Astrocyte (in vitro differentiated cells and primary cell): ENCODE measurements at places on chromosomes 11 and 22.
A peak's percentile ranks its signal among the peaks of the same experiment; 100 is the strongest.

GRCh38 chr22:42357221-42357620, 75.0 kb downstream of the NFAM1 start:
- DNase-seq: no peak

DNA sequence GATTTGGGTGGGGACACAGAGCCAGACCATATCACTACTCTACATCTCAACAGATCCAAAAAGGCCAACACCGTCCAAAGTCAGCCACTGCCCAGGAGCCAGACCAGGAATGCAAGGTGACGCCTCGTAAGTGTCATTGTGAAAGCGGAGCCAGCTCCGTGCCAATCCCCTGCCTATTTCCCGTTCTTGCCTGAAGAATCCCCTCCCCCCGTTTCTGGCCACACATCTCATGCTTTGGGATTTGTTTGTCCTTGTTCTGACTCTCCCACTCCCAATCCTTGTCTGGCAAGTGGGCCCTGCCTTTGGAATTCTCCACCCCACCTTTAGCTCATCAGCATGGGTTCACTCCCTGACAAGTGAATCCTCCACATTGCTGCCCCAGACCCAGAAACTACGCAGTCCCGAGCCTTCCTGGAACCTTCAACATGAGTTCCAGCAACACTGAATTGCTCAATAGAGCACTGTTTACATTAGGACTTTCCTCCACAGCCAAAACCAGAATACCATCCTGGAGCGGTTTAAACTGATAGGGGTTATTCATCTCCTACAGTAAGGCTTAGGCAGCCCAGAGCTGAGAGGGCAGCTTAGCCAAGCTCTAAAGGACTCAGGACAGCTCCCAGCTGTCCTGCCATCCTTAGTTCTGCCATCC, 6.0 kb upstream of the SLC35C1 start:
- no peak for DNase-seq

DNA sequence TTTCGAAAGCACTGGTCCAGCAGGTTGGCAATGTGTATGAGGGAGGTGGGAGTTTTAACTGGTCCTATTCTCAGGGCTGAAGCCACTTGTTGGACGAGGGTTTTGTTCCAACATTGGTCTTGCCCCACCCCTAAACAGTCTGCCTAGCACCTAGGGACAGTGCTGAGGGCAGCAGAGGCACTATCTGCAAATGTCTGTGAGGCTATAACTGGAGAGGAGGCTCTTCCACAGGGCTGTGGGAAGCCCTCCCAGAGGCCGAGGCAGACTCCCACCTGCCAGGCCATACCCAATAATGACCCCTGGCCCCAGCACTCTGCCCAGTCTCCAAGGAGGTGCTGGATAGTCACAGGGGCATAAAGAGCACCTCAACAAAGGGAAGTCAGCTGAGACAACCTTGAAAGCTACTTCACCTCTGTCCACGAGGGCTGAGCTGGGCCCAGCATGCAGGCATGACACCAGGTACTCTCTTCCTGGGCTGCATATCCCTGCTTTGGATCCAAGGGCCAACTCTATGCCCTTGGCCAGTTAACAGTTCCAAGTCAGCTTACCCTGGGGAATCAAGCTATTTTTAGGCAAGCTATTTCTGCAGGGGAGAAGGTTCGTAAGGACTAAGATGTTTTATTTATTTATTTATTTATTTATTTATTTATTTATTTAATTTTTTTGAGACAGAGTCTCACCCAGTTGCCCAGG, 40.2 kb upstream of the SLC25A1 start:
- DNase-seq: no peak

DNA sequence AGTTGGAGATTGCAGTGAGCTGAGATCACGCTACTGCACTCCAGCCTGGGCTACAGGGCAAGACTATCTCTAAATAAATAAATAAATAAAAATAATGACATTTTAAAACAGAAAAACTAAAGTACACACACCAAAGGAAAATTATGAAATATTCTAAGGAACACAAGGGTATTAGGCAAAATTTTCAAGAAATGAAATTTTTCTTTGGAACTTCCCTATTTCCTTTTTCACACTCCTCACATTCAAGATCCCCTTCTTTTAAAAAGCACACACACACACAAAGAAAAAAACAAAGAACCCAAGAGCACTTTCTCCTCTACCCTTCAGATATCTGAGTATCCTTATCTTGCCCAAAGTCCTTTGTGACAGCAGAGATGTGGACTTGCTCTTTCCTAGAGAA, 92.8 kb downstream of the CCDC73 start:
- DNase-seq: no peak

GRCh38 chr22:32660292-32660691, 141.2 kb upstream of the TIMP3 start:
- peak; percentile 49 for DNase-seq

DNA sequence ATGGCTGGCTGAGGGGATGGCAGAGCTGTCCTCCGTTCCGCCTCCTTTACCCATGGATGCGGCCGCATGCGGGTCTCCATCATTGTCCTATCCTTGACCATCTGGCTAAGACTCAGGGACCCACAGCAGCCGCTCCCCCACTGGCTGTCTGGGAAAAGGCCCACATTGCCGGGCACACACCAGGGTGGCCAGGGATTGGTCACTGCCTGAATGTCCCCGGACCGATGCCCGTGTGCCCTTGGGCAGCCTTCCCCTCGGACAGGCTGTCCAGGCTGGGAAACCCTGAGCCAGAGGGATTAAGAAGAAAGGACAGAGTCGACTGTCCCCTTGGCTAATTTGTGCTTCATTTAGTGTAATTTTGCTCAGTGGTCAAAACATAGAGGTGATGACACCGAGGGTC, 22.5 kb downstream of the H19 start:
- no peak for DNase-seq

GRCh38 chr11:77191823-77192495, 63.9 kb downstream of the MYO7A start:
- peak; percentile 26 for DNase-seq

- no peak for DNase-seq
Observed at GRCh38 chr11:70762810-70763209, 364.5 kb downstream of the CTTN start.

DNA sequence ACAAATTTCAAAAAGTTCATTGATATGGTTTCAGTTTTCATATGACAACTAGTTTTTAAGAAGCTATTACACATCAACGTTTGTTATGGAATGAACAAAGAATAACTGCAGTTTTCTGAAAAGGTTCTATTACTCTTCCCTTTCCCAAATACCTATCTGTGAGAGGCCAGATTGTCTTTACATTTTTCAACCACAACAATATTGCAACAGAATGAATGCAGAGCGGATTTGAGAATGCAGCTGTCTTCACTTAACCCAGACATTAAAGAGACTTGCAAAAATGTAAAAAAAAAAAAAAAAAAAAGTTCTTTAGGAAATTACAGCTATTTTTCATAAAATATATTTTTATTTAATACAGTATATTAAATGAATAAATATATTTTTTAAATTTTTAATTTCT, 250.8 kb downstream of the DDX10 start:
- DNase-seq: no peak

GRCh38 chr11:9210922-9211320, 54.2 kb downstream of the DENND5A start:
- peak; percentile 70 for DNase-seq

DNA sequence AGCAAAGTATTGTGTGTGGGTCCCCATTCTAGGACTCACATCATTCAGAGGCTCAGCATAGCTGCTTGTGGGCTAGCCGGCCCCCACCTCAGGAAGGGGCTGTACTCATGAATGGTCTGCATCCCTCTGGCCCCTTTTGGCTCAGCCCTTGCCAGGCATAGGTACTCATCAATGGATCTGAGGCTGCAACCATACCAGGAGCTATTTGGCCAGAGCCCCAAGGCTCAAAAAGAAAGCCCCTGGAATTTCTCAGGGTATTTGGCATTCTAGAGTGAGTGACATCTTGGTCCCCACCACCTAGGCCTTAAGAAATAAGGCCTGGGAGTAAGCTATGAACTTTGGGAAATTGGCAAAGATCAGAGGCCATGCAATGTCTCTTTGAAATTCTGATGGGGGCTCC, 38.3 kb downstream of the PLEKHA7 start:
- no peak for DNase-seq

DNA sequence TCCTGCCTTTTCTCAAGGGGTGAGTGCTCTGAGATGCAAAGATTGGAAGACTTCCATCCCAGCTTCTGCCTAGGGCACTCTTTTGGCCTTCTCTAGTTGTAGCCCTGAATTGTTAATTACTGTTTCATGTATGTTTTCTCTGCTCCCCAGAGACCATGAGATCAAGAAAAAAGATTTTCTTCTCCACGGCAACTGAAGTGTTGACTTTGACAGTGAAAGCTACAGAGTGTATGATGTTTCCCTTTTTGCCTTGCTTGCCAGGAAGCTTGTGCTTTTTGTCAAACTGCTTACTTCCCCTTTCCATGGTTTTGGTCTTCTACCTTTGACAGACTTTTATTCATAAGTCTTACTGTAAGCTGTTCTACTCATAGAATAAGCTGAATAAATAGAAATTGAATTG, 23.3 kb upstream of the EIF3D start:
- DNase-seq: no peak

DNA sequence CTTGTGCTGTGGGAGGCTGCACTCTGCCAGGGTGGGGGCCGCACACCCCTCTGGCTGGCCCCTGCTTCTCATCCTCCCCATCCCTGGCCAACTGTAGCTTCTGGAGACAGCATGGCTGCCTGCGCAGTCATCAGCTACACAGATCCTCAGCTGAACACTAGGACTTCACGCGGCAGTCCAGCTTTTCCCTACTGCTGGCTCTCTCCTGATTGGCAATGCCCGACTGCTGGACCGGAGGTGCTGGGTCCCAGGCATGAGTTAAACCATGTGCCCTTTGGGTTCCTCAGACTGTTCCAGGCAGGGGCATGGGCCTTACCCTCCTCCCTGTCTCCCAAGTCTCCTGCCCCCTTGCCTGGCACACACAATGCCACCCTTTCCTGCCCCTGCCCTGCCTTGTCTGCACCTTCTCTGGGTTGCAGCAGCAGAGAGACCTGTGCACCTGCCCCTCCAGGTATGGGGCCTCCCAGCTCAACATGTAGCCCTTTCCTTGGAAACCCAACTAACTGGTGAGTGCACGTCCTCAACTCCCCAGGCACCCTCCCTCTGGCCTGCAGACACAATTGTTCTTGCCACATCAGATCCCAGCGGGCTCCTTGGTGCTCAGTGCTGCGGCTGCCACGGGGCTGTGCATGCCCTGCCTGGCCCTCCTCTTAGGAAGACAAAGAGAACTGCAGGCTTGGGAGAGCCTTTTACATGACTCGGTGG, 1039.2 kb downstream of the TBC1D22A start:
- DNase-seq: no peak

DNA sequence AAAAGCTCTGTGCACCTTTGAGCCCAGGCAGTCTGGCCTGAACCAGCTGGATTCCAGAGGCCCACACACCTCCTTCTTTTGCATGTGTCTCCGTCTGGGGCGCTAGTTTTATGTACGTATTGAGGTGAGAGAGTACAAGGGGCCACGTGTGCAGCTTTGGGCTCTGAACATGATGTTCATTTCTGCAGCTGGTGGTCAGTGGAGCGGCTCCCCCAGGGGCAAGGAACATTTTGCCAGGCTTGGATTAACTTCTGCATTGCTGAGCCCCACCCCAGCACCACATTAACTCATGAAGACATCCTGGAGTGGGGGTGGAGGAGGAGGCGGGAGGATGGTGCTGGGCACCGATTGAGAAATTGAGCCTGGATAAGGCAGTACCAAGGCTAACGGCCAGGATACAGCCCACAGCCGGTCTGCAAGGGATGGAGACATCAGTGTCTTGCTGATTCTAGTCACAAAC, 13.8 kb downstream of the USP2 start:
- no peak for DNase-seq

DNA sequence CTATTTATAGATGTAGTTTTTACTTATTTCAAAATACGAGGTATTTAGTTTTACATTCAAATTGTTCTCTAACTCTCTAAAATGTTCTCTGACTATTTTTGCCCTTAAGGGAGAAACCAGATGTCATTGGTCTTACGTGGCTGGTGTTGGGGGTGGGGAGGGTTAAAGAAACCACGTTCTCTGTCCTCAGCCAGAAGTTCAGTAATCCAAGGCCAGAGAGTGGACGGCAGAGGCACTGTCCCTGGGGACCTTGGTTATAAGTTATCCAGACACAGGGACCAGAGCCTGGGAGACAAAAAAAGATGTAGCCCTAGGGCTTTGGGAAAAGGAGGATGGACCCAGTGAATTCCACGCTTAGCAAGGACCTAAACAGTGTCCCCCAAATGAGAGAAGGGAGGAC, 706 bp upstream of the OR51E1 start:
- no peak for DNase-seq

DNA sequence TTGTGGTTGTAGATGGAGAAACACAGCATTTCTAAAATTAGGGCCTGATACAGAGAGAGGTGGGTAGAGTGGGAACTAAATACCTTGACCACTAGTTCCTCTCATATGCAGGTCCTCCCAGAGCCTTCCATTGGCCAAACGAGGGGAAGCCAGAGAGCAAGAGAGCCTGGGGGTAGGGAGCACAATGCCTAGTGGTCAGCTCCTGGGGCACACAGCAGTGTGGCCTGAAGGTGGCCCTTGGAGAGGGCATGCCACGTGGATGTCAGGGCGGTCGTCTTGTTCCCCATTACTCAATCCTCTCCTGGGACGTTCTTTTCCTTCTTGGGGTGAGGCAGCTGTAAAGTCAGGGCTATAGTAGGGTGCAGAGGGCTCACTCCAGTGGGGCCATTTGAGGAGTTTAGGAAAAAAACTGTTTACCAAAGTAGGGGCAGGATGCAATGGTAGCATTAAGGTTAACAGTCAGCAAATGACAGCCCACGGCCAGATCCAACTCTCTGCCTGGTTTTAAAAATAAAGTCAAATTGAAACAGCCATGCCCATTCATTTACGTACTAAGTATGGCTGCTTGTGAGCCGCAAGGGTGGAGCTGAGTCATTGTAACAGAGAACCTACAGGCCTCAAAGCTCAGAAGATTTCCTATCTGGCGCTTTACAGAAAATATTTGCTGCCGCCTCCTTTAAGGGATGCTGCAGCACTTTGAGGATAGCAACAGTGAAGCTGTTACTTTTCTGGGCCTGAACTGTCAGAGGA, 7.6 kb downstream of the MYO18B start:
- DNase-seq: peak; percentile 16

GRCh38 chr11:63880403-63880790, 36.6 kb downstream of the RCOR2 start:
- DNase-seq: no peak

- no peak for DNase-seq
Observed at GRCh38 chr11:128424851-128425285, 162.5 kb downstream of the ETS1 start.

DNA sequence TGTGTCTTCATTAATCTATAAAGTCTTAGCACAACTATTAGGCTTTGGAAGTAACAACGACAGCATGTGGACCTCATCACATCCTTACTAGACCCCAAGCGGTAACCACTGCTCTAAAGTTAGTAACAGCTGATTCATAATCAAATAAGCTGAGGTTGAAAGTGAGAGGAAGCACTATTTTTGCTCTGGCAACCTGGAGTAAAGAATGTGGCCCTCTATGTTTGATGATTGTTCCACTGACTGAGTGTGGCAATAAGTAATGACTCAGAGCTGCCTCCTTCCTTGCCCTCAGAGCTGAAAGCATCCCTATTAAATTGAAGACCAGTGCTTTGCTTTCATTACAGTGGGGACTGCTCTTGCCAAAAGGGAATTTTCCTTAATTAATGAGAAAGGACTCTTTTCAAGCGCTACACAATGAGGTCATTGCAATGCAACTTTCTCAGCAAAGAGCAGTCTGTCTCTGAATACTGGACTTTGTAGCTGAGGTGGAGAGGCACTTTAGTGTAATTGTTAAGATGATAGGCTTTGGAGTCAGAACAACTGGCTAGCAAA, 906.1 kb upstream of the RAG2 start:
- peak; percentile 98 for DNase-seq

- DNase-seq: no peak
Observed at GRCh38 chr11:2535673-2536439, 91.0 kb downstream of the KCNQ1 start.
